Tibial artery (tissue), 4 donors: ENCODE measurements at places on chromosomes 16 and 17.

- no peak for DNase-seq
Measured at GRCh38 chr17:70184770-70185169, 15.4 kb downstream of the KCNJ2 start.

- DNase-seq, result no peak
Measured at GRCh38 chr17:17498606-17499301, 2.6 kb upstream of the RASD1 start.

DNA sequence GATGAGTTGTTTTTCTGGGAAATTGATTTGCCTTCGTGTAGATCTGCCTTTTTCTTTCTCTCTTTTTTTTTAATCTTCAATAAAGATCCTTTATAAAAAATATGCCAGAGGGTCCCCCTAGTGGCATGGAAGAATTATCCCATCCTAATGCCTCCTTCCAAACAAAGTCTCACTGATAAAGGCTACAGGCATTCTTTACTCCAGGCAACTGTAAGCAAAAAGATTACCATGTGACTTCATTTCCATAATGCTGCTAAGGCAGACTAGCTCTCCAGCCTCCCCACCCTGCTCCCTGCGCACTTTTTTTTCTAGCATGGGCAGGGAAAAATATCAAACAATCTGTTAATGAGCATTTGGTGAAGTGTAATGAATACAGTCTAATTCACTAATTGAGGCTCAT lies 220.2 kb upstream of the CDH8 start:
- no peak for DNase-seq

DNA sequence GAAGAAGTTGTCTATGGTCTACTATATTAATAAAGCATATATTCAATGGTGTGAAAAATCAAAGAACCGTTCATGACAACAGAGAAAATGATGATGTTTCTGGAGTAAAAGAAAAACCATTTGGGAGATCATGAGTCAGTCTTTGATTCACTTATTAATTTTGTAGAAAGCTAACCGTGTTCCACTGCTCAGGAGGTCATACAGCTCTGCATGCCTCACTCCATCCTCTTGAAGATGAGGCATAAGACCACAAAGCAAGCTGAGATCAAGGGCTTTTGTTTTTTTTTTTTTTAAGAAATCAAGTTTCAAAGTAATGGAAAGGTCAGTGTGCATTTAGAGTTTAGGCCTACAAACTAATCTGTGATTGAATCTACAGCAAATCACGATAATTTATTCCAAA lies 206.4 kb downstream of the CEP112 start:
- no peak for DNase-seq

DNA sequence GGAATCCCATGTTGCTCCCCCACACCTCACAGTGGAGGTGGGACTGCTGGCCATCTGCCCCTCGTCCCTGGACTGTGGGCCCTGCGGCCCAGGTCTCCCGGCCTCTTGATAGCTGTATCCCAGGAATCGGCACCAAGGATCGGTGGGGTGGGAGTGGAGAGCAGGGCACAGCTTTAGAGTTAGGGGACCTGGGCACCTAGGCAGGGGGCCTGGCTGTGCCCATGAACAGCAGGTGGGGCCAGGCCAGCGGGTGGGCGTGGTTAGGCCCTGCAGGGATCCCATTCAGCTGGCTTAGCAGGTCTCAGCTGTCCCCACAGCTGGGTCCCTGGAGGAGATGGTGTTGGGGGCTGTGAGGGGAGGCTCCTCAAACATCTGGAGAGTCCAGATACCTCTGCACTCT lies 49.2 kb downstream of the SREBF1 start:
- DNase-seq, result no peak

- DNase-seq, result no peak
Measured at GRCh38 chr17:205817-206216, 24.4 kb upstream of the DOC2B start.

DNA sequence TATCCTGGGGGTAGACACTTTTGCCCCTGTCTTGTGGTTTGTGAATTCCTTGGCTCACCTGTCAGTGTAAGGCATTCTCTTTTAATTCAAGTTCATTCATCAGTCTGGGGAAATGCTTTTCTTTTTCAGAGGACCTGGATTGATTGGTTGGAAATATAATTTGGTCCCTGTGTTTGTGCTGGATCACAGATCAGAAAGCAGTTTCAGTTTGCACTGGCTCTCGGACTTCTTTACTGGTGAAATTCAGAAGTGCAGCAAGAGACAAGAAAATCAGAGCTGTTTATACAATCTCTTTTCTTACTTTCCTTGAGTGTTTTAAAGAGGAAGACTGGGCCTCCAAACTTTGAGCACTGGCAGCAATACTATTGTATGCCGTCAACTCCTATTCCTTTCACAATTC lies 161.8 kb upstream of the KCNJ16 start:
- no peak for DNase-seq

GRCh38 chr17:75345514-75346167 lies 56.4 kb upstream of the SLC25A19 start:
- no peak for DNase-seq

GRCh38 chr16:46428108-46429061 lies 192.8 kb downstream of the SHCBP1 start:
- peak; percentile 37 for DNase-seq

DNA sequence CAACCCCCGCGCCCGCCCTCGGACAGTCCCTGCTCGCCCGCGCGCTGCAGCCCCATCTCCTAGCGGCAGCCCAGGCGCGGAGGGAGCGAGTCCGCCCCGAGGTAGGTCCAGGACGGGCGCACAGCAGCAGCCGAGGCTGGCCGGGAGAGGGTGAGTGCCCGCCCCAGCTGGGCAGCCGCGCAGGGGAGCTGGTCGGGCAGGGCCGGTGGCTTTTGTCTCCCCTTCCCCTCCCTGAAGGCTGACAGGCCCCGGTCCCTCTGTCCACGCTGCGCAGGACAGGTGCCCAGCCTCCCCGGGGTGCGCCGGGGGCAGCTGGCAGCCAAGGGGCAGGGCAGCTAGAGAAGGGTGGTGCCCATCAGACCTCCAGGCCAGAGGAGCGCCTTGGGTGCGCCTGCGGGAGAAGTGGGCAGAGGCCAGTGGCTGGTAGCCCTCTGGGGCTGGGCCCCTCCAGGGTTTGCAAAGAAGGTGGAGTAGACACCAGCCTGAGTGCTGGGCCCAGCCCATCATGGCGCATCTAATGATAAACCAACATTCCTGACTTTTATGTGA lies 278 bp downstream of the ITGB4 start:
- DNase-seq, result no peak

DNA sequence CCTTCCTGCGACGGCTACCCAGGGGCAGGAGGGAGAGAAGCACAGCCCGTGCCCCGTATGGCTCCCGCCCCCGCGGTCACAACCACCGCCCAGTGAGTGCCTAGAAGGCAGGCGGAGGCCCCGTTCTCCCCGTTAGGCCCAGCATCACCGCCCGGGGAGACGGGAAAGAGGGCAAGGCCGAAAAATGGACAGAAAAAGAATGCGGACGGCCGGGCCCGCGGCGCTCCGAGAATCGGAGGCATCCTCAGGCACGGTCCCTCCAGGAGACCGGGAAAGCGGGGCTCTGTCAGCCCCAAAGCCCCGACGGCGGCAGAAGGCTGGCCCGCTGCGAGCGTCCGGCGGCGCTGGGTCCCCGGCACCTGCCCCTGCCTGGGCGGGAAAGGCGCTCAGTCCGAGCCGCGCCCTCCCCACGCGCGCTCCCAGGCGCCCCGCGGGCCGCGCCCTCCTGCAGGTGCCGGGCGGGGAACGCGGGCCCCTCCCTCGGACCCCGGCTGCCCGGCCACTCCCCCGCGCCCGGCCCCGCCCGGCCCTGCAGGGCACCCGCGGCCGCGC lies 407 bp downstream of the MCRIP1 start:
- peak; percentile 75 for DNase-seq

DNA sequence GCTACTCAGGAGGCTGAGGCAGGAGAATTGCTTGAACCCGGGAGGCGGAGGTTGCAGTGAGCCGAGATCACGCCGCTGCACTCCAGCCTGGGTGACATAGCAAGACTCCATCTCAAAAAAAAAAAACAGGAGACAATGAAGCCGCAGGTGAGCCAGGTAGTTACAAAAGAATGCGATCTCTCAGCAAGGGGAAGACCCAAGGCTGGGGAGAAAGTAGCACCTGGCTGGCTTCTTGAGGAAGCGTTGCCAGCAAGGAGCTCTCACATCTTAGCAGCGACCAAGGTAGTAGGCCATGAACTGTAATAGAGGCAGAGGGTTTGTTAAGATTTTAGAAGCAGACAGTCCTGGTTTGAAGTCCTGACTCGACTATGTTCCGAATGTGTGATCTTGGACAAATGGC lies 175.0 kb downstream of the AIPL1 start:
- DNase-seq, result no peak

DNA sequence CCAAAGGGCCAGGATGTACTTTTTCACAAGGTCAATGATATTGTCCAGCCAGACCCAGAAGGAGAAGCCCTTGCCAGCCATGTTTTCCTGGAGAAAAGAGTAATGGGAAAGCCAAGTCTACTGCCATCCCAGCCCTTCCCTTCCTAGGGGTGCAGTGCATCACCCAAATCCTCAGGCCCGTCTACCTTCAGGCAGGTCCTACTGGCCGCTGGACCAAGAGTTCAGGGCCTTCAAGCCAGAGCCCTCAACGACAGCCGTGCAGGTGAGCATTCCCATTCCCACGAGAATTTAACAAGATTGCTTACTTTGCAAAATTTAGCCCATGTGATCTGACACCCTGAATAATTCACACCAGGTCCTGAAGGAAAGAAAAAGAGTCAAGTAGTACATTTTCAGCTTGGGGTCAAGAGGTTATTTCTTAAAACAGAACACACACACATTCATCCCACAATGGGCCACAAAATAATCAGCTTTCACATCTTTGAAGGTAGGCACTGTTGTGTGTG lies 35.0 kb downstream of the STAT5A start:
- no peak for DNase-seq

DNA sequence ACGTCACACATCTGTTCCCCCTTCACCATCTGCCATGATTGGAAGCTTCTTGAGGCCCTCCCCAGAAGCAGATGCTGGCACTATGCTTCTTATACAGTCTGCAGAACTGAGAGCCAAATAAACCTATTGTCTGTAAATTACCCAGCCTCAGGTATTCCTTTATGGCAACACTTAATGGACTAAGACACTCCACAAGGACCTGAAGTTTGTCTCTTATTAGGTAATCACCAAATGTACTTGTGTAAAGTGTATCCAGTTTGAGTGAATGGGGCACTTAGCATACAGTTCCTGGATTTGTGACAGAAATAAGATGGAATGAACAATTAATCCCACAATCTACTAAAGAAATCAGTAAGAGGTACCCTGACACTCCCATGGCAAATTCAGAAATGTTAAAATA lies 105.3 kb downstream of the SLC39A11 start:
- DNase-seq, result no peak

DNA sequence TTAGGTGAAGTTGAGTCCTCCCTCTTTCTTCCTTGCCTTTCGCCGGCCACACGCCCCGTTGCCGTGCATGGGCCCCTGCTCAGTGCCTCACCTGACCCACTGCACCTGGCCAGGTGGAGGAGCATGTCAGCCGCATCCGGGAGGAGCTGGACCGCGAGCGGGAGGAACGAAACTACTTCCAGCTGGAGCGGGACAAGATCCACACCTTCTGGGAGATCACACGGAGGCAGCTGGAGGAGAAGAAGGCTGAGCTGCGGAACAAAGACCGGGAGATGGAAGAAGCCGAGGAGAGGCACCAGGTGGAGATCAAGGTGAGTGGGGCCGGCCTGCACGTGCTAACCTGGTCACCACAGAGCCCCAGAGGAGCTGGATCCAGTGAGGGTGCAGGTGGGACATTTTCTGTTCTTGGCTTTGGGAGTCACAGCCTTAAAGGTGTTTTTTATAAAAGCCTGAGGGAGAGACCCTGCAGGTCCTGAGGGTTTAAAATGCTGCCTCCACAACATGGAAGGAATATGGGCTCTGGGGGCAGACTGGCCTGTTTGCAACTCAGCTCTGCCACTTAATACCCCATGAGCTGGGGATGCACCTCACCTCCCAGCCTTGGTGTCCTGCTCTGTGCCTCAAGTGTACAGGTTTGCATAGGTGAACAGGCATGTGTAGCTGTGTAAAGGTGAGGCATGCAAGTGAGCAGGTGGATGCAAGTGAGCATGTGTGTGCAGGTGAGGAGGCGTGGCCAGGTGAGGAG lies 12.1 kb upstream of the DBNDD1 start:
- DNase-seq, result no peak

DNA sequence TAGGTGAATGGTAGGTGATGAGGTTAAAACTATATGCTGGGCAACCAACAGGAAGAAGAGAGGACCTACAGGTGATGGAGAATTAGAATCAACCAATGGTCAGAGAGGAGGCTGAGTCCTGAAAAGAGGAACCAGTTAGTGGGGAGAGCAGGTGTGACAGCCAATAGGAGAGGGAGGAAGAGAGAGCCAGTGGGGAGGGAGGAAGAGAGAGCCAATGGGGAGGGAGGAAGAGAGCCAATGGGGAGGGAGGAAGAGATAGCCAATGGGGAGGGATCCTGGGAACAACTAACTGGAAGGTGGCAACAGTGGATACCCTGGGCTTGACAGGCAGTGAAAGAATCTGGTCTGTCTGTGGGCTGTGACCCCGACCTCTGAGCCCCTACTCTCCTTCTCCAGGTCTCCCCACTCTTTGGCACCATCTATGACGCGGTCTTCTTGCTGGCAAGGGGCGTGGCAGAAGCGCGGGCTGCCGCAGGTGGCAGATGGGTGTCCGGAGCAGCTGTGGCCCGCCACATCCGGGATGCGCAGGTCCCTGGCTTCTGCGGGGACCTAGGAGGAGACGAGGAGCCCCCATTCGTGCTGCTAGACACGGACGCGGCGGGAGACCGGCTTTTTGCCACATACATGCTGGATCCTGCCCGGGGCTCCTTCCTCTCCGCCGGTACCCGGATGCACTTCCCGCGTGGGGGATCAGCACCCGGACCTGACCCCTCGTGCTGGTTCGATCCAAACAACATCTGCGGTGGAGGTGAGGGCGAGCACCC lies 3.7 kb downstream of the GUCY2D start:
- DNase-seq, result no peak

DNA sequence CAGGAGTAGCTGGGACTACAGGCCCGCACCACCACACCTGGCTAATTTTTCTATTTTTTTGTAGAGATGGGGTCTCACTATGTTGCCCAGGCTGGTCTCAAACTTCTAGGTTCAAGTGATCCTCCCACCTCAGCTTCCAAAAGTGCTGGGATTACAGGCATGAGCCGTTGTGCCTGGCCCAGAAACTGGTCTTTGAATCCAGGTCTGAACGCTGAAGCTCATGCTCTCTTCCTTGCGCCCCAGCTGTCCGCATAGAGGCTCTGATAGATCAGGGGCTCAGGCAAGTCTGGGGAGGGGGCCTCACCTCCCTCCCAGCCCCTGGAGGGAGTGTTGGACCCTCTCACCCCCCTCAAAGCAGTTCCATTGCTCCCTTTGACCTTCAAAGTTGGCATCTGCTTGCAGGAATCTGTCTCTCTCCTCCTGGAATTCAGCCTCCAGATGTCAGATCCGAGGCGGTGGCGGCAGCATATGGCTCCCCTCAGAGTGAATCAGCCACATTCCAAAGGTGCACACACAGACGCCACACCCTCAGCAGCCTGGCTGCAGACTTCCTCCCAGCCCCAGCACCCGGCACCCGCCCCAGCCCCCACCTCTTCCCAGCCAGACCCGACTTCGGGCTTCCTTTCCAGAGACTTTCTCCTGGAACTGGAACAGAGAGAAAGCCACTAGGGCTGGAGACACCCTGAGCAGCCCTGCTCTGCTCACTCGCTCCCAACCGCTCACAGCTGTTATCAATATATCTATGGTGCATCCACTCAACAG lies 16.9 kb upstream of the GLIS2 start:
- DNase-seq, result no peak

- DNase-seq, result no peak
Measured at GRCh38 chr17:55158439-55158838, 106.3 kb upstream of the HLF start.
